ENCODE measurements at places on chromosomes 4 and X. TPM values are rescaled to one million over a fixed set of nuclear protein-coding genes. Genes with fewer than 3 reads are reported as not detected.
A peak's percentile ranks its signal among the peaks of the same experiment; 100 is the strongest.

- DNase-seq: no peak
Observed at GRCh38 chrX:105375816-105376215, 155.3 kb upstream of the TEX13A start.

GRCh38 chr4:26866203-26866602 is 5.6 kb downstream of the STIM2 start:
- no peak for DNase-seq

Gene FREM3
- not detected for total RNA-seq

DNA sequence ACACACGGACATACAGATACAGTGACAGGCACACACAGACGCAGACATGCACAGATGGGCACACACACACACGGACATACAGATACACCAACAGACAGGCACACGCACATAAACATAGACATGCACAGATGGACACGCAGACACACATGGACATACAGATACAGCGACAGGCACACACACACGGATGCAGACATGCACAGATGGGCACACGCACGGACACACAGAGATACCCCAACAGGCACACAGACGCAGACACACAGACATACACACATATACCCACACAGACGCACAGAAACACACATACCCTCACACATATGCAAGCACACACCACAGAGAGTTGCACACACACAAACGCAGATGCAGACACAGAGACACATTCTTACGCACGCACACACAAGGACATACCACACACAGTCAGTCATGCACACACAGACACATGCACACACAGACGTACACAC is 24.4 kb upstream of the SLC25A6 start:
- DNase-seq: peak; percentile 26

Gene UNC5C
- total RNA-seq: 2.8 TPM

Gene CDS1
- 0.93 TPM for total RNA-seq

DNA sequence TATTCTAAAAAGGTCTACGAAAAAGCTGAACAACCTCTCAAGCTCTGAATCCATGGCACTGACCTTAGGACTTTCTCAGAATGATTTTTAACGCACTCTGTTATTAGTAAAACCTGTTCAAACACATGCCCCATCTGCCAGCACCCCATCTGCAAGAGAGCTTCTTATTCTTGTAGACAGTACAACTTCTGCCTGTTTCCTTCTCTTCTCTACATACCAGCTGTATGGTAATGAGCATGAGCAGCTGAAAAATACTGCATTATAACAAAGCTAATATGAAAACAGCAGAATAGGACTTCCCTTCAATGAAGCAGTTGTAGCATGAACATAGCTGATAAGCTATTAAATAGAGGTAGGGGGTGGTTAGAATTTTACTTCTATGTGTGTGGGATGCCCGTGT is 167.9 kb downstream of the FBXW7 start:
- no peak for DNase-seq

Measured in heart left ventricle (tissue), 16 donors.